ENCODE measurements at places on chromosomes 2 and 18.

DNA sequence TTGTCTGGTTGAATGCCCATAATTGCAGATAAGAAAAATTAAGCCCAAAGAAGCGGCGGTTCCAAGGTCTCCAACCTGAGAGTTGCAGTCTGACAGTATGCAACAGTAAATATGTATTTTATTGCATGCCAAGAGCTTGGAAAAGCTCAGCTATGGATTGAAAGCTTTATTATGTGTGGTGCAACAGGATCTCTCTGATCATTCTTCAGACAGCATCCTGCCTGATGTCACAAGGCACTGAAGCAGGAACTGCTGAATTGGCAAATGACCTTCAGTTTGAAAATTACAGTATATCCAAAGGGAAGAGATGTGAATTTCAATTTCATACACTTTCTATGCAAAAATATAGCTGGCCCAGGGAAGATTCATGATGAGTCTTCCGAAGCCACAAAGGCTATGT is 42.5 kb downstream of the DOCK10 start:
- no peak for DNase-seq

DNA sequence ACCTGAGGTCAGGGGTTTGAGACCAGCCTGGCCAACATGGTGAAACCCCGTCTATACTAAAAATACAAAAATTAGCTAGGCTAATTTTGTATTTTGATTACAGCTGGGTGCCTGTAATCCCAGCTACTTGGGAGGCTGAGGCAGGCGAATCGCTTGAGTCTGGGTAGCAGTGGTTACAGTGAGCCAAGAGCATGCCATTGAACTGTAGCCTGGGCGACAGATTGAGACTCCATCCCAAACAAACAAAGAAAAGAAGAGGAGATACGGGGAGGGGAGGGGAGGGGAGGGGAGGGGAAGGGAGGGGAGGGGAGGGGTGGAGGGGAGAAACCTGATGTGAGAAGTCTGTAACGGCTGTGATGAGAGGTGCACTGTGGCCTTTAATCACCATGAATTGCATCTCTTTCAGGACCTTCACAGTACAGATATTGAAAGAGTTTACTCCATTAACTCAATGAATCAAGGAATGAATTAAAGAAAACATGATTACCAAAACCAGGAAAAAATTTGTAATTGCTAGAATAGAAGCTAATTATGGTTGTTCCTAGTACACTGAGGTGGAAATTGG is 135.3 kb downstream of the CALCRL start:
- DNase-seq: no peak

- DNase-seq: no peak
Measured at GRCh38 chr2:65969161-65969560, 465.8 kb upstream of the MEIS1 start.

DNA sequence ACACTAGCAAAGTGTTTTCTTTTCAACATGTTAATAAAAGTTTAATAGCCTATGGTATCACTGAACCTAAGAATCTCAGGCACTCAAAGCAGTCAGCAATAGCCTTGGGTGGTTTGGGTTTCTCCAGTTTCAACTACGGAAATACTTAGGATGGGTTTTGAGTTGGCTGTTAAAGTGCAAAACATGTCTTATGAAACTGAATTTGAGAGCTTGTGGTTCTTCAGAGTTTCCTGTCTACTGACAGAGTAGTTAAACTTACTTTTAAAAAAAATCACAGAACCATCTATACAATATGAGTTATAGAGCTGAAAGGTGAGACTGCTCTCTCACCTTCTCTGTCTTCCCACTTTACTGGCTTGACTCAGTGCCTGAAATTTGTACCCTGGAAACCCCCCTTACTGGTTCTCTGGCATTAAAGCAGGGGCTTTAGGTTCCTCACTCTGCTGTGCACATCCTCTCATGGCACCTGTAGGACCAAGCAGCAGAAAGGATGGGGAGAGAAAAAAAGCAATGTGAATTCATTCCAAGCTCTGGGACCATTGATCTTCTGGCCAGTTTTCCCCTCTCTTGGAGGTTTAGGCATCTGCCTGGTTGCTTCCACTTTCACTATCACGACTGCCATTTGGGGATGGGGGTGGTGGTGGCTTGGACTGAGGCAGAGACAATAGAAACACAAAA is 18.1 kb downstream of the CCDC141 start:
- no peak for DNase-seq

GRCh38 chr18:75483662-75484061 is 56.2 kb upstream of the SMIM21 start:
- DNase-seq: no peak
